Peyer's patch (tissue), 4 donors: ENCODE measurements at places on chromosomes 3 and 15. TPM values are rescaled to one million over a fixed set of nuclear protein-coding genes. Genes with fewer than 3 reads are reported as not detected.

DNA sequence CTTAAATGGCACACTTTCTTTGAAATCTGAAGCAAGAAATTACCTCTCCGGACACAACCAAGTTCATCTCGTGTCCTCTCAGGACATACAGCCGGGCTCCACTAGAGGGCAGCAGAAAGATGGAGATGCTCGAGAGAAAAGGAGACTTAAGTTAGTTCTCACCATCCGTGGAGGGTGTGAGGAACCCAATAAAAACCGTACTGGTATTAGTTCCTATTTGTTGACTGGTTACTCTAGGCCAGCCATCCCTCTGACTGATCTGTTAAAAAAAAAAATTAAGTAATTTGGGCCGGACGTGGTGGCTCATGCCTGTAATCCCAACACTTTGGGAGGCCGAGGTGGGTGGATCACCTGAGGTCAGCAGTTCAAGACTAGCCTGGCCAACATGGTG is 7.9 kb upstream of the CYP11A1 start:
- H3K4me3 ChIP-seq = no peak overlapping the region
- no peaks in the 10 kb centered on the region for H3K36me3 ChIP-seq
- peak; percentile 95 for DNase-seq
- no peaks in the 10 kb centered on the region for H3K4me1 ChIP-seq
- H3K27ac ChIP-seq = no peak overlapping the region

DNA sequence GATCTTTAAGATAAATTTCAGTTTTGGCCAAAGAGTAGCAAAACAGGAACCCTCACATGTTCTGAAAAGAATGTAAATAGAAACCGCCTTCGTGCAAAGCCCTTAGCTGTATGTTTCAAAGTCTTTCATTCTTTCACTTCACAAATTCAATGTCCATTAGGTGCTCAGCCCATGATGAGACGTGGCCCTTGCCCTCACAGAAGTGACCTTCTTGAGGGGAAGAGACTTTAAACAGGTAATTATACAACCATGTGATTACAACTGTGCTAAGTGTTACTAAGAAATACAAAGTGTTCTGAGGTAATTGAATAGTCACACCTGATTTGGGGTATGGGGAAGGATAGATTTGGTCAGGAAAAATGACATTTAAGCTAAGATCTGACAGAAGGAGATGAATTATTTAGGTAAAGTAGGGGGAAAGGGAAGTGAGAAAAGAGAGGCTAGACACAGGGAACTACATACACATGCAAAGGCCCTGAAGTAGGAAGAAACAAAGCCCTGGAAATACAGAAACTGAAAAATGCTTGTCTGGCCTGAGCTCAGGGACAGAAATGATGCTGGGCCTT is 19.6 kb downstream of the HSPBAP1 start:
- H3K4me3 ChIP-seq = no peak overlapping the region
- no peaks in the 10 kb centered on the region for H3K36me3 ChIP-seq
- no peaks in the 10 kb centered on the region for H3K4me1 ChIP-seq
- H3K27me3 ChIP-seq = no peaks in the 10 kb centered on the region
- H3K27ac ChIP-seq = no peak overlapping the region

- H3K27ac ChIP-seq = no peak overlapping the region
- H3K4me3 ChIP-seq = no peak overlapping the region
- no peaks in the 10 kb centered on the region for H3K27me3 ChIP-seq
- DNase-seq = no peak
Observed at GRCh38 chr3:187264021-187264420, 27.5 kb downstream of the MASP1 start.

CYB561D2 gene
- total RNA-seq = 69.5 TPM

GRCh38 chr3:15310491-15311370 is 21.7 kb downstream of the SH3BP5 start:
- no peak for DNase-seq
- no peaks in the 10 kb centered on the region for H3K27me3 ChIP-seq
- peak overlapping the region; percentile 21 for H3K27ac ChIP-seq
- H3K4me1 ChIP-seq = no peaks in the 10 kb centered on the region

DNA sequence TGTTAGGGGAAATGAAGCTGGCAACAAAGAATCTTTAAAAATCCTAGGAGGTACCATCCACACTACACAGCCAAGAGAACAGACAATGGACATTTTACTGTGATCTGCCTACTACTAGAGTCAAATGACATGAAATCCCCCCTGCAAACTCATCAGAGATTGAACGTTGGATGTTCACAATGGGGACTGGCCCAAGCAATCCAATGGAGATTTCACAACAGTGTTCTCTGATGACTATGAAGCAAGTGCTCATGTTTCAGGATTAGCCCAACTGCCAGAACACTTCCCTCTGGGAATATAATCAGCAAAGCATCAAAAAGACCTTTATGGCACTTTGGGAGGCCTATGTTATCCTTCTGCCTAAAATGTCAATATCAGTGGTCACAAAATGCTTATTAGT is 97.8 kb downstream of the IGSF11 start:
- H3K36me3 ChIP-seq = no peaks in the 10 kb centered on the region
- no peaks in the 10 kb centered on the region for H3K27me3 ChIP-seq
- H3K27ac ChIP-seq = no peak overlapping the region
- DNase-seq = no peak
- H3K4me1 ChIP-seq = no peaks in the 10 kb centered on the region

DNA sequence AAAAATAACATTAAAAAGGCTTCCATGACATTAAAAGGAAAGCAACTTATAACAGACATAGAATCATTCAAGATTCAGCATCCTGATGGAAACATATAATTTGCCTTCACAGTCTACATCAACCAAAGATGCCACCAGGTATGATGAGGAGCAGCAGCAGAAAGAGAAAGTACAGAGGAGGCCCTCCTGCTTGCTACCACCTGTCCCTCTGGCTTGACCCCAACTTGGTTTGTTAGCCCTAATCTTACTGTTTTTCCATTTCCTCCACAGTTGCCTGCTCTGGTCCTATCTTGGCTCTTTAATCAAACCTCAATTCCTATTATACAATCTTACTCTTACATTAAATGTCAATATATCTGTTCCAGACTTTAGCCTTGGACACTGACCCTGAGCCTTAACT is 171.3 kb downstream of the DPH6 start:
- no peaks in the 10 kb centered on the region for H3K36me3 ChIP-seq
- no peaks in the 10 kb centered on the region for H3K4me1 ChIP-seq
- H3K27ac ChIP-seq = no peak overlapping the region
- no peaks in the 10 kb centered on the region for H3K27me3 ChIP-seq

DNA sequence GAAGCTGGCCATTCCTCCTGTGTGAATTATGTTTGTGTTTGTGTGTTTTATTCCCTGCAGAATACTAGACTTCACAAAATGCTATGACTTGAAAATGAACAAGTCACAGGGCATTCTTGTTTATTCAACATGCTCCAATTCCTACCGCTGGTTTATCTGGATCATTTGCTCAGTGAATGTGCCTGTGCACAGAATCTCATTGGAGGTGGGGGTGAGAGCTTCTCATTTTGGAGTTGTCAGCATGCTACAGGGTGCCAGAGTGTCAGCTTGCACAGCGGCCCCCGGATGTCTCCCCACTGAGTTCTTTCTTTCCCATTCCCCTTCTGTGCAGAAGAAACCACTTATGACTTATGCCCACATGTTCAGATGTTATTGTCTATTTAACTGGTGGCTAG is 428.7 kb downstream of the ROBO2 start:
- no peaks in the 10 kb centered on the region for H3K27me3 ChIP-seq
- DNase-seq = no peak
- H3K4me1 ChIP-seq = no peaks in the 10 kb centered on the region
- H3K36me3 ChIP-seq = no peaks in the 10 kb centered on the region
- no peak overlapping the region for H3K27ac ChIP-seq

RARB gene
- total RNA-seq = 3.4 TPM
